Amniotic stem cell (primary cell): ENCODE measurements at places on chromosomes 6 and 20.

- DNase-seq, result no peak
These were observed 39.6 kb upstream of the SPTLC3 start for GRCh38 chr20:12969071-12969669.

DNA sequence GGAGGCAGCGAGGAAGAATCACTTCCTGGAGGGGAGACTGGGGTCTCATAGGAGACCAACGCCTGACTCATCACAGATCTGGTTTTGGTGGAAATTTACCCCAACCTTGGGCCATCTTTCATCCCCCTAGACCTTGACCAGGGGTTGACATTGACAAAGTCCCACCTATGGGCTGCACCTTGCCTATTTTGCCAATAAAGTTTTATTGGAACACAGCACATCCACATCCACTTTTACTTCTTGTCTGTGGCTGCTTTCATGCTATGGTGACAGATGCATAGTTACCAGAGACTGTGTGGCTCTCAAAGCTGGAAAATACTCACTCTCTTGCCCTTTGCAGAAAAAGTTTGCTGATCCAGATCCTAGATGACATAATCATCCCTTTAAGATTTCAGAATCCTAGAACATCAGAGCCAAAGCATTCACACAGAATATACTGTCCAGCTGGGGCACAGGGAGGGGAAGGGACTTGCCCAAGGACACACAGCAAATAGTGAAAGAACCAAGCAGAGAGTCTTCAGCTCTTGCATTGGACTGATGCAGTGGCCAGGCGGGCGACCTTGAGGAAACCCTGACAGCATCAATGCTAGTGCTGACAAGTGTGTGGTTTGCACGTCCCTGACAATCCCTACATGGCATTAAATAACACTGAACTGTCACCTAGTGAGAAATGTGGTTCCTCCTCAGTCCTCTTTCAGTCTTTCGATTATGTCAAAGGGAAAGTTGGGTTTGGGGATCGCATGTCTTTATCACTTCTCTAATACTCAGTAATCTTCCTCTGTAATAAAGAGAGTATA is 41.2 kb downstream of the CD40 start:
- DNase-seq, result no peak

DNA sequence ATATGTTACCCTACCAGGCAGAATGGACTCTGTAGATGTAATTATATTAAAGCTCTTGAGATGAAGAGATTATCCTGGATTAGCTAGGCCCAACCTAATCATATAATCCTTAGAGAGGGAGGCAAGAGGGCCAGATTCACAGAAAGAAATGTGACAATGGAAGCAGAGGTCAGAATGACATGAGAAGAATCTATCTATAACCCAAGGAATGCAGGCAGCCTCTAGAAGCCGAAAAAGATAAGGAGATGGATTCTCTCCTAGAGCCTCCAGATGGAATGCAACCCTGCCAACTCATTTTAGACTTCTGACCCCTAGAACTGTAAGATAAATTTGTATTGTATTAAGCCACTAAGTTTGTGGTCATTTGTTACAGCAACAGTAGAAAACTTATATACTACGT is 12.3 kb downstream of the PXT1 start:
- no peak for DNase-seq

DNA sequence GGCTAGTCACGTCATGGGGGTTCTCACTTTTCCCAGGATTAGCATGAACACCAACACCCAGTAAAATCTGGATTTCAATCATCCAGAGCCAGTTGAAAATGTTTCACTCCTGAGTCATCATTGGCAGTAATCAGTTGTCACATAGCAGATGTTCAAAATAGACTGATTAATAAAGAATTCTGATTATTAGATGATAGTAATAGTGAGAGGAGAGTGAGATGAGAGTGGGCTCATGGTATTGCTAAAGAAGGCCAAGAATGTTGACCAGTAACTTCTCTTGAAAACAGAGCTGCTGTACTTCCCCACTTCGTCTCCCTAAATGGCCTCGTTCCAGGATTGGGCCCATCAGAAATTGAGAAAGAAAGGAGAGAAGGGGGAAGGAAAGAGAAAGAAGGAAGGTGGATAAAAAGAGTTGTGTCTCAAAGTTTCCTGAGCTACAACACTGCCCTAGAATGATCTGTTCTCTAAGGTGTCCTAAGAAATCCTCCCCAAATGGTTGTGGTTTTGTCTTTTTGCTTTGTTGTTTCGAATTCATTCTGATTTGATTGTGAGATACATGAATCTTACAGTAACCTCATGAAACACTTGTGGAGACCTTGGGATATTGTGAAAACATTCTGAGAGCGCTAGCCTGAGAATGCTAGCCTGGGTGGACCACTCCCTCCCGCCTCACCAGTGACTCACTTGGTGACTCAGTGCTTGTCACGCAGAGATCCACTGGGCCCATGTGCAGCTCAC is 502.2 kb upstream of the JARID2 start:
- peak; percentile 92 for DNase-seq

DNA sequence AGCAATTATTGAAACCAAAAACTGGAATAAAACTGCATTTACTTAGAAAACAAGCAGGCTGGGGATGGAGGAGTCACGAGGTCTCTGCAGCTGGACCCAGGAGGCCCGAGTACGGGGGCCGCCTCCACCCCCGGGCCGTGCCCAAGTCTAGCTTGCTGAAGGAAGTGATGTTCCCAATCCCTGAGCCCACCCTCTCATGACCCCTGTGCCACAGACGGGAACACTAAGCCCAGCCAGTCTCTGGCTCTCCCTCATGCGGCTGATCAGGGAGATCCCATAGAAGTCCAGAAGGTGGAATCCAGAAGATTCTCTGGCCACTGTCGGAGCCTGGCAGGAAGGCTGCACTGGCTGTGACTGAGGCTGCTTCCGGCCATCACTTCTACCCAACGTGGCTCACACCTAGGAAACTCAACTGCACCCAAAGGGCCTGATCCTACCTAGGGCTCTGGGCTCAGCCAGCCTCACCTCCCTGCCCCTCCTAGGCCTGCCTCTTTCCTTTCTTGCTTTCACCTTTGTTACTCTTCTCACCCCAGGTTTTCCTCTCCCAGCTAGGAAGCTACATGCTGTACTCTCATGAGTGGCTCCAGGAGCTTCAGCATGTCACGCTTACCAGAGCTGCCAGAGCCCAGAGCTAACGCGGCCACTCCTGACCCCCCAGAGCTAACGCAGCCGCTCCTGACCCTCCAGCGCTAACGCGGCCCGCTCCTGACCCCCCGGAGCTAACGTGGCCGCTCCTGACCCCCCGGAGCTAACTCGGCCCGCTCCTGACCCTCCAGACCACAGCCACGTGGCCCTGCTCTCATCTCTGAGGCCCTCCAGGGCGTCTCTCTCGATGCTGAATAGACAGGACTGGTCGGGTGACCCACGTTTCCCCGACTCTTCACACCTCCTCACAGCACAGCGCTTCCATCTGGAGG is 24.7 kb upstream of the HELZ2 start:
- no peak for DNase-seq

GRCh38 chr20:38112261-38112929 is 52.7 kb downstream of the TGM2 start:
- no peak for DNase-seq

- DNase-seq, result no peak
These were observed 10.1 kb downstream of the IL17F start for GRCh38 chr6:52233975-52234823.

- DNase-seq, result no peak
These were observed 64.3 kb downstream of the FNDC1 start for GRCh38 chr6:159233365-159234101.

GRCh38 chr6:168213121-168213524 is 106.5 kb downstream of the DACT2 start:
- no peak for DNase-seq

GRCh38 chr6:133376743-133377142 is 135.6 kb downstream of the EYA4 start:
- no peak for DNase-seq

GRCh38 chr20:35615667-35616464 is at the start of gene SPAG4:
TSS of gene SPAG4 (plus strand) at chr20:35615829. CDS start at chr20:35616004, 175 bp downstream.
- DNase-seq, result peak; percentile 99

DNA sequence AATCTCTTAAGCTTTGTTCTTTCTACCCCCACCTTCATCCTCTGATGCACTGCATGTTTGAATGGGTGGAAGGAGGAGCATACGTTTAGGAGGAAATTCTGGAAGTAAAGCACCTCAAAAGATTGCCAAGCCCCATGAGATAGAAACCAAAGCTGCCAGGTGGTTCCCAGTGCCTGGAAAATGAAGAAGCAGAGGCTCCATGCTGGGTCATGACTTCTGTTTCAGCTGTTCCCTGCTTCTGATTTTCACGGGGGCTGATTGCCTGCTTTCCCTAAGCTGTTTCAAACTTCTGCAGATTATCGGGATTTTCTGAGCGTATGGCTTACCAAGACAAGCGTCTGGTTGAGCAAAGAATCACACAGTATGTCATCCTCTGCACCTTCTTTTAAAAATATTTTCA is 87.5 kb upstream of the SYNDIG1 start:
- DNase-seq, result no peak

DNA sequence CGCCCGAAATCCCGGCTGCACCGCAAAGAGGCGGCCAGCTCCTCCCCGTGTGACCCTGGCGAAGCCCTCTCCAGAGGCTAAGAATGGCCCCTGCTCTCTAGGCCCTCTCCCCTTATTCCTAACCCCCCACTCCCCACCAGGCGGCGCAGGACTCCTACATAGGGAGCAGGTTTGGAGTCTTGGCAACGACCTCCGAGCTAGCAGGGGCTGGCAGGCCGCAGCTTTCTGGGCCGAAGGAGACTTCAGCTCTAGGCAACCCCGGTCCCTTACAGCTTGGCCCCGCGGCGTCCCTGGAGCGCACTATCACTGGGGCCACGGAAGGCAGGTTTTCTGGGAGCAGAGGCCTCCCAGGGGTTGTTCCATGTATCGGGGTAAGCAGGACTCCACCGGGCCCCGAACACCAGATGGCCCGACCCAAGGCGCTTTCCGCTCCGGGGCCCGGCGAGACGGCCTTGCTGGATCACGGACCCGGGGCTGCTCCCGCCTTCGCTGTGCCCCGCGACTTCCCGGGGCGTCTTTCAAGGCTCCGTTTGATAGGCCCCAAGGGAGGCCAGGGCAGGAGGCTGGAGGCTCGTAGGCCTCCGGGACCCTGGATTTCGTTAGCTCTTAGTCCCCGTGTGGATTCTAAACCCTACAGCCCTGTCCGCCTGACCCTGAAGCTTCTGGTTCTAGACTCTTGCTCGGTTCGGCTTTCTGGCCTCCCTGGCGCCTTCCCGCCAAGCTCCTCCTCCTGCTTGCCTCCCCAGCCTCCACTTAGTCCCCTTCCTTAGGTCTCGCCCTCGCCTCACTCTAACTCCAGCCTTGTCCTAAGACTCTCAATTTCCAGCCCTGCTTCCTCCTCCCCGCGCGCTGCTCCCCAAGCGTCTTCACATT is 1.9 kb downstream of the SLC32A1 start:
- no peak for DNase-seq

- DNase-seq, result peak; percentile 63
These were observed 31.6 kb upstream of the NOTCH4 start for GRCh38 chr6:32255199-32256153.

DNA sequence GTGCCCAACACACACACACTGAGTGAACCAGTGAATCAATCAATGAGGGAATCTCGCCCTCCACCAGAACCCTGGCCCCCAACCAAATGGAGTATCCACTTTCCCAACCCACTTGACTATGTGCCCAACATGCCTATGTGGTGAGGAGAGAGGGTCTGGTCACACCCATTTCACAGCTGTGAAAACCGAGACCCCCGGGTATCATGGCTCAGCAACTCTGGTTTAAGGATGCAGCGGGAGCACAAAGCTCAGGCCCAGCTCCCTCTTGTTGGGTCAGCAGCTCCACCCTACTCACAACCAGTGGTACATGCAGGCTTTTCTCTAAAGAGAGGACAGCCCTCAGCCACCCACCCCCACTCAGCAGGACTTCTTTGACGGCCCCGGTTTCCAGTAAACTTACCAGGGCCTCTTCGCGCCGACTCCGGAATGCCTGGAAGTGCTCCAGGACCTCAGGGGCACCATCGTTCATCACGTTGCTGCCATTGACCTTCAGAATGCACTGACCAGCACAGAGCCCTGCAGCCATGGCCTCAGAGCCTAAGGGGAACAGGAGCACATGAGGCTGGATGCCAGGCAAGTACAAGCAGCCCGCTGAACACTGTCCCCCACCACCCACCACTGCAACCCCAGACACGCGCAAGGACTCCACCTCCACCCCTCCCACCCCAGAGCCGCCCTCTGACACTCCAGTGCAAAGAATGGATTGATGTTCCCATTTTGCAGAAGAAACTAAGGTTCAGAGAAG is 174.7 kb downstream of the PREX1 start:
- DNase-seq, result no peak

DNA sequence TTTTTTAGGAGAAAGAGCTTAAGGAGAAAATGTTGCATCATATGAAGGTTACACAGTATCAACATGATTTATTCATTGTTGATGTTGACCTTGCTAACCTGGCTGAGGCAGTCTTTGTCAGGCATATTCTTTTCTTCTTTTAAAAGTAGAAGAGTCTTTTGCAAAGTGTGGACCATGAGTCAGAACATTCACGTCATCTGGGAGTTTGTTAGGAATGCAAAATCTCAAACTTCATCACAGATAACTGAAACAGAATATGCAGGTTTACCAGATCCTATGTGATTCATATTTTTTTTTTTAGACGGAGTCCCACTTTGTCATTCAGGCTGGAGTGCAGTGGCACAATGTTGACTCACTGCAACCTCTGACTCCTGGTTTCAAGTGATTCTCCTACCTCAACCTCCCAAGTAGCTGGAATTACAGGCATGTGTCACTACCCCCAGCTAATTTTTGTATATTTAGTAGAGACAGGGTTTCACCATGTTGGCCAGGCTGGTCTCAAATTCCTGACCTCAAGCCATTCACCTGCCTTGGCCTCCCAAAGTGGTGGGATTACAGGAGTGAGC is 530.4 kb upstream of the BTBD3 start:
- no peak for DNase-seq

- no peak for DNase-seq
These were observed 12.4 kb upstream of the GDAP1L1 start for GRCh38 chr20:44234566-44235317.

GRCh38 chr6:25026723-25027122 is 91.0 kb upstream of the RIPOR2 start:
- no peak for DNase-seq

GRCh38 chr20:11032611-11033010 is 358.8 kb upstream of the JAG1 start:
- DNase-seq, result no peak

GRCh38 chr6:16391451-16391912 is 153.1 kb downstream of the GMPR start:
- DNase-seq, result peak; percentile 38

DNA sequence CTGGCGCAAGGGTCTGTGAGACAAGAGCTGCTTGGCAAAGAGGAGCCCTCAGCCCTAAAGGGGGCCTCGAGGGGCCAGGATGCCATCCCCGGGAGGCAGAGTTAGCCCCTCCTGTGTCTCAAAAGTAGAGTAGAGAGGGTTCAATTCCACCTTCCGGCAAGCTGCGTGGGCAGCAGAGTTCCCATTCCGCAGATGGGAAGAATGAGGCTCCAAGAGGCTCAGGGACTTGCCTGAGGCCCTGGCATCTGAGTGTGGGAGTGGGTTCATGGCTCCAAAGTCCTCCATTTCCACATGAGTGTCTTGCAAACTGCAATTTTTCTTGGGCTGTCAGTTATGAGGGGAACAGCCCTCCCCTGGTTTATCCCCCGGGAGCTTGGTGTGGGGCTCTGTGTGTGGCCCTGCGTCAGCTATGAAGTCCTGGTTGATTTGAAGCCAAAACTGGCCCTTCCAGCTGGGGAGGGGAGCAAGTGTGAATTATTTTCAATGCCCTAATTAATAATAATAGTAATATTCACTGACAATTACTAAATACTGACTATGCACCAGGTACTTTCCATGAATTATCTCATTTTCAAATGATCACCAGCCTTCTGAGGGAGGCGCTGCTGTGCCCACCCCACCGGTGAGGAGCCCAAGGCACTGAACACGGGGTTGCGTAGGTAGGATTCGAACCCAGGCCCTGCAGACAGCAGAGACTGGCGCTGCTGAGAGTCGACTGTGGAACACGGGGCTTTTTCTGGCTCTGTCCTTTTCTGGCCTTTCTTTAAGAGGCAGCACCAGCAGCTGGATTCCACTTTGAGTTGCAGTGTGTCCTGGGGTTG is 153.0 kb upstream of the PTPN1 start:
- DNase-seq, result no peak
